Hepatocyte (in vitro differentiated cells): ENCODE measurements at places on chromosomes 12 and 14. TPM values are rescaled to one million over a fixed set of nuclear protein-coding genes. Genes with fewer than 3 reads are reported as not detected.

GRCh38 chr12:93979189-93979588 is 169.2 kb upstream of the PLXNC1 start:
- peak; percentile 34 for DNase-seq

- DNase-seq = no peak
Observed at GRCh38 chr12:92732216-92732615, 29.4 kb downstream of the PLEKHG7 start.

Gene CLEC1A
- polyA plus RNA-seq = 3.6 and 4.2 TPM in 2 replicates

Gene RIPK3
- 7.0 and 7.4 TPM in 2 replicates for polyA plus RNA-seq

Gene KRT81
- polyA plus RNA-seq = not detected in 2 replicates
